ENCODE measurements at places on chromosomes 16 and 17. TPM values are rescaled to one million over a fixed set of nuclear protein-coding genes. Genes with fewer than 3 reads are reported as not detected.

The MPO gene
- total RNA-seq, result not detected

The BAIAP2 gene
- 58.9 TPM for total RNA-seq

The OTOP2 gene
- total RNA-seq, result 0.06 TPM

The OR1A1 gene
- not detected for total RNA-seq

The TBX4 gene
- 0.12 TPM for total RNA-seq

The KRT32 gene
- total RNA-seq, result not detected

The CA7 gene
- total RNA-seq, result not detected

The KLHDC4 gene
- total RNA-seq, result 34.6 TPM

The CMTM2 gene
- not detected for total RNA-seq

The C17orf67 gene
- total RNA-seq, result 2.2 TPM

The BRIP1 gene
- total RNA-seq, result 3.1 TPM

The NOD2 gene
- total RNA-seq, result not detected

The BOLA2B gene
- 221 TPM for total RNA-seq

The ALOX15B gene
- total RNA-seq, result not detected

The SMCR8 gene
- total RNA-seq, result 16.9 TPM

The CBFA2T3 gene
- total RNA-seq, result 0.56 TPM

The KRTAP9-4 gene
- not detected for total RNA-seq

The DNAI2 gene
- not detected for total RNA-seq

The CMTM1 gene
- 0.79 TPM for total RNA-seq

The SLC13A2 gene
- 0.15 TPM for total RNA-seq

The RAB26 gene
- 2.4 TPM for total RNA-seq

The DPEP3 gene
- not detected for total RNA-seq

The CYGB gene
- total RNA-seq, result 1.8 TPM

The DPEP2 gene
- not detected for total RNA-seq

The CANT1 gene
- 84.1 TPM for total RNA-seq

The MT4 gene
- not detected for total RNA-seq

The RAB11FIP4 gene
- 1.6 TPM for total RNA-seq

The CFAP119 gene
- total RNA-seq, result 9.9 TPM

The PROCA1 gene
- total RNA-seq, result 1.1 TPM

The CALCOCO2 gene
- 77.6 TPM for total RNA-seq

The COPZ2 gene
- total RNA-seq, result 19.9 TPM

The CD19 gene
- not detected for total RNA-seq

The CLEC19A gene
- total RNA-seq, result 0.18 TPM

The CCDC154 gene
- 0.11 TPM for total RNA-seq

The SYT17 gene
- 13.6 TPM for total RNA-seq

The AATK gene
- total RNA-seq, result 0.28 TPM

The ITGB3 gene
- 4.6 TPM for total RNA-seq

The CARHSP1 gene
- 134 TPM for total RNA-seq

The CTRB2 gene
- total RNA-seq, result not detected

The ITGA2B gene
- total RNA-seq, result 1.7 TPM

The SHCBP1 gene
- total RNA-seq, result 36.0 TPM

The RNF227 gene
- 1.6 TPM for total RNA-seq

The NPIPB13 gene
- total RNA-seq, result 2.2 TPM

The SOST gene
- 0.07 TPM for total RNA-seq

The TSR3 gene
- 100 TPM for total RNA-seq

The TGFB1I1 gene
- 42.9 TPM for total RNA-seq

Data from A549 treated with CORT108297 at 1 μM for 4 hours (cell line).